Jurkat, Clone E6-1 (cell line): ENCODE measurements at places on chromosomes 12 and 14.
A peak's percentile ranks its signal among the peaks of the same experiment; 100 is the strongest.

GRCh38 chr12:95509300-95509699, 35.3 kb downstream of the METAP2 start:
- DNase-seq, result no peak

GRCh38 chr12:48123169-48123568, 4.0 kb downstream of the PFKM start:
- no peak for DNase-seq

DNA sequence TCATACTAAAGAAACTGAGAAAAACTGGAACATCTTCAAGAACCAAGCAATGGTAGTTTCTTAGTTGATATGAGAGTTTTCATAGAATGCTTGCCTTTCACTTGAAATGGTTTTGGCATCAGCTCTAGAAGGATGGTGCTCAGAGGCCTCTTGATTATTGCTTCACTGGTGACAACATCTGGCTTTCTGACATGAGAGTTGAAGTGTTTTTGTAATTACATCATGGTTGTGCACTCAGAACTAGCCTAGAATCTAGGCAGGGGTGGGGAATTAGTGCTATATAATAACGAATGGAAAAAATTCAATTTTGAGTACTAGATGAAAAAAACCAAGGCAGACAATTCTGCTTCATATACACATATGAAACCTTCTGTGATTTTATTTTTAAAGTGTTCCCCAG, 172.8 kb upstream of the LMNTD1 start:
- no peak for DNase-seq

GRCh38 chr14:46325777-46326176, 325.8 kb downstream of the RPL10L start:
- no peak for DNase-seq

DNA sequence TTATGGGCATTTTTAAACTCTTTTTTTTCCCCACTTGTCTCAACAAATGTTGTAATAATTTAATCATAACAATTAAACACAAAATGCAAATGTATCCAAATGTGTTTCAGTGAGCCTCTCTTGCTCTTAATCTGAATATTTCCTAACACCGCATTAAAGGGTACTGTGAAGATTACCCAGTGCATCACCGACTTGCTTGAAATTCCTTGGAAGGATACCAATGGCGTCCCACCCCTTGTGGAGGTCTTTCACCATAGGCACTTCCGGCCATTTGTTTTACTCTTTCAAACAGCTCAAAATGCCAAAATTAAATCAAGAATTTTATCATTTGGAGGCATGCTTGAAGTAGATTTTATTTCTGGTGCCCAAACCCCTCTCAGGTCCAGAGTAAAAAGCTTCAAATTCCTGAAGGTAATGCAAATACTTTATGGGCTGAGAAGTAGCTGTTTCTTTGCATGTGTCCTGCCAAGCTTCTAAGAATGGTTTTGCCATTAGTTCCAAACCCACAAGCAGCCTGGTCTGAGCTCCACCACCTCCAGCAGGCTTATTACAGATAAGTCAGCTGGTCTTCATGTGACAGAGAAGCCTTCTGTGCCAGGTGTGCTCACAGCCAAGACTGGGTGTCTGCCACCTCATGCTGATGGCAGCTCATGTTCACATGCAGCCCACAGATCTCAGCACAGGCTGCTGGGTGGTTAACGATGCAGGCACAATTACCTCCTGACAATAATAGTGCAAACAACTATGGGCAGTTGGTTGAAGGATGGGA, 16.4 kb upstream of the NUDT4 start:
- DNase-seq, result peak; percentile 24

DNA sequence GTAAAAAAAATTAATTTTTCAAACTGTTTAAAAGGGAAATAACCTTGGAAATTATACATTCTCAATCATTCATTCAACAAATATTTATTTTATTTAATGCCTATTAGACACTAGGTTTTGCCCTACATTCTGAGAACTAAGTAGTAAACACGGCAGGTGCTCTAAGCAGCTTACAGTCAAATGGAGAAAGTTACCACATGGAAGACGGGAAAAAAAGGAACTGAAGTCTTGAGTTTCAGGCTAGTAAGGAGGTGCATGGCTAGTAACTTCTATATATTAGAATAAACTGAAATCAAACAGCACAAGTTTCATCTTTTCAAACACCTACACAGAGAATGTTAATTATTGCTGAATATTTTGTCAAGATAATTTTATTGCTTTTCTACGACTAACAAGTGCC, 52.9 kb downstream of the C12orf42 start:
- DNase-seq, result no peak

- DNase-seq, result no peak
Measured at GRCh38 chr12:54033980-54034784, 1.3 kb downstream of the HOXC5 start.

DNA sequence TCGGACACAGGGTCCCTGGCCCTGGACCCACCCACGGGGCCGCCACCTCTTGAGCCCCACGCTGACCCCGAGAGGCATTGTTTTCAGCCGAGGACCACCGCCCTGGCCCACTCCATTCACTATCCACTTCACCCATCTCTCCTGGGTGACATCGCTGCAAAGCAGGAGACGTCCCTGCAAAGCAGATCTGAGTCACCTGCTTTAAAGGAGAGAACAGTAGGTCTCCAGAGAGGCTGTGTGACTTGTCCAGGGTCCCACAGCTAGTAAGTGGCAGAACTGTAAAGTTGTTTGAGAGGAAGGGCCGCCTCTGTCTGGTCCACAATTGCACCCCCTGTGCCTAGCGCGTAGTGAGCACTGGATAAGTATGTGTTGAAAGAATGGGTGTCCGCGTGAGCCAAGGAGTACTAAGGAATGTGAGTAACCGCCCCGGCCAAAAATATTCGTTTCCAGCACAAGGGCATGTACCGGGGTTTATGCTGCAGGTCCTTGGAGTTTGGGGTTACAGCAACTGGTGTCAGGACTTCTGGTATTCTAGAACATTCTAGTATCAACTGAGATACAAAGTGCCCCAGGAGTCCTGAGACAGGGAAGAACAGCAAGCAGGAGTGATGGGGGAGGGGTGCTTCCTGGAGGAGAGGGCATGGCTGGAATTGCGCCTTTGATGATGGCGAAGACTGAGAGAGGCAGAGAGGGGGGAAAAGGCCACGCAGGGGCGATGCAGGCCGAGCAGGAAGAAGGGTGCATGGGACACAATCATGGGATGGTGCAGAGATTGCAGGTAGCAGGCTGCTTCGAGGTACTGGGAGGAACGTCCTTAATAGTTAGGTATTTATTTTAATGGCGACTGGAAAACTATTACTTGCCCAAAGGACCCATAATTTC, 91.1 kb downstream of the SCARB1 start:
- no peak for DNase-seq

DNA sequence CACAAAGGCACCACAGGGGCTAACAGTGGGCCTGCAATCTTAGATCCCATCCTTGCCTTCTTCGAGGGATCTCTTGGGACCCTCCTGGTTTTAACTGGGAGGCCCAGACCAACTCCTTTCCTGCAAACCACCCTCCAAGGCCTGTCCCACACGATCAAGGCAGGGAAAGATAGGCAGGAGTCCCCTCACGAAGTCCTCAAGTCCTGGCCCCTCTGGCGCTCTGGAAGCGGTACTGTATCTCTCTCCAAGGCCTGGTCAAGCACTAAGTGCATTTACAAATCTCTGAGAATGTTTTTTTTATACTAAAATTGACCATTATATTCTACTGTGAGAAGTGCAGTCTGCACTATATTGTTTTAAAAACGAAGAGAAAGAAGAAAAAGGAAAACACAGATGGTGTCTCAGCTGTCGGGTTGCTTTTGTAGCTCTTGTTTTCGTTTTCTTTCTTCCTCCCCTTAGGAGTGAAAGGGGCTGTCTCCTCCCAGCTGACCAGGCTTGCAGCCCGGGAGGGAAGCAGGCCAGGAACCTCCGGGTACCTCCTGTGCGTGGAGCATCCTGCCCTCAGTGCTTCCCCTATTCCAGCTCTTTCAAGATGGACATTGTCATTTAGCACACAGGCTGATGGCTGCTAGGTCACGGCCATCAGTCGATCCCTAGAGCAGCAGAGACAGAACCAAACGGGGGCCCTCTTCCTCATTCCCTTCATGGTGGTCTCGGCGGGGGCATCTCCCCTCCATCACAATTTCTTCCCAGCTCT, 56.7 kb downstream of the FAM222A start:
- DNase-seq, result no peak

- DNase-seq, result no peak
Measured at GRCh38 chr12:97047361-97047760, 140.3 kb downstream of the NEDD1 start.

DNA sequence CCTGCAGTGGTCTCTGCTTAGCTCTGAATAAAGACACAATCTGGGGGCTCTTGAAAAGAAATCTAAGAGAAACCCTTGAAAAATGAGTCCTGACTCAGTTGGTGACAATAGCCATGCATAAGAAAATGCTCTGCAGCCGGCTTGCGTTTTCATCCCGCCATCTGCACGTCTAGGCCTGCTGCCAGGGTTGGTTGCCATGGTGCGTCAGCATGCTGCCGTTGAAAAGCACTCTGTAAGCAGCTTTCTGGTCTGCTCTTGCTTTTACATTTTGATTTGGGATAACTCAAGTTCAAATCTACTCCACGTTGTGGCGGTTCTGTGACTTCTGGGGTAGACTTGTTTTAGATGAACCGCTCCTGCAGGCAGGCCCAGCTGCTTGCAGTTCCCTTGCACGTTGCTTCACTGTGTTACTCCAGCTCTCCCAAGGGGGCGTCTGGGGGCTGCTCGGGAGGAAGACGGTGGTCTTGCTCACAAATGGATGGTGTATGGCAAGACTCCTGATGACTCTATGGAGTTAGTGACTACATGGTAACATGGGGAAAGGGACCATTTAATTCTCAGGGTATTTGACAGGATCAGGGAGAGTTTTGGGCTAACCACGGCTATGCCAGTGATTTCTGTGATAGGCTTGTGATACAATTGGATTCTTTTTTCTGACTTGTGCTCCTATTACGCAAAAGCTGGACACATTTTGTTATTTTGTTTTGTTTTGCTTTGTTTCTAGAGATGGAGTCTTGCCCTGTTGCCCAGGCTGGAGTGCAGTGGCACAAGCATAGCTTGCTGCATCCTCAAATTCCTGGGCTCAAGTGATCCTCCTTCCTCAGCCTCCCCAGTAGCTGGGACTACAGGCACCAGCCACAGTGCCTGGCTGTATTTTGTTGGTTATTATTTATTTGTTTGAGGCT, 15.8 kb downstream of the WNT5B start:
- peak; percentile 28 for DNase-seq

DNA sequence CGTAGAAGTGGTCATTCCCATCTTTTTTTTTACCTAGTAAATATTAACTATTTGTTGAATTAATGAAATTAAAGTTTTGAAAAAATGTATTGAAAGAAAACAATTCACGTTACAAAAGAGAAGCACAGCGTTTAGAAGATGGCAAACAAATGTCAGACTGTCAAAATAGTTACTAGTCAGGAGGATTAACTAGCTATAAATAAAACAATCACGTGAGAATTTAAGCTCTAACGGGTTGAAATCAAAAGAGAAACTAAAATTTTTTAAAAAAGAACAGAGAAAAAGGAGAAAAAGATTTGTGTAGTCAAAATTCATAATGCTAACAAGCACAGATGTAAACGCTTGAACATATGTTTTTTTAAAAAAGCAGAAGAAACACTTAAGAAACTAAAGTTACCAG, 26.4 kb downstream of the DDHD1 start:
- no peak for DNase-seq

DNA sequence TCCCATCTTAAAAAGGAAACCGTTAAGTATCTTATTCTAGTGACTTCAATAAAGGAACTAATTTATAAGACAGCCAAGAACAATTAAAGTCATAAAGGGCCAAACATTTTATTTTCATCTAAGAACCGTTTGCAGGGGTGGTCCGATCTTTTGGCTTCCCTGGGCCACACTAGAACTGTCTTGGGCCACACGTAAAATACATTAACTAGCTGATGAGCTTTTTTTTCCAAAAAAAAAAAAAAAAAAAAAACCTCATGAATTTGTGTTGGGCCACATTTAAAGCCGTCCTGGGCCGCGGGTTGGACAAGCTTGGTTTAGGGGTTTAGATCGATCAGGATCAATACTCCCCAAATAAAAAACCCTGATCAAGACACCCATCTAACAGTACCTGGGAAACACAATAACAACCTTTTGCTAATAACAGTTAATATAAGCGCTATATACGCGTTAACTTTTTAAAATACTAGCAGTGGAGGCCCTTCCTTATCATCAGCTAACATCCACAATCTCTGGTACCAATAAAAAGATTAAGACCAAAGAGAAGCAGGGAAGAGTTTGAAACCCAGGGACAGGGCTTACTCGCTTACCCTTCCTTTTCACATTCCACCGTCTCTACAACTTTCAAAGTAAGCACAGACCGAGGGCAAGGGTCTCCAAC, 1.1 kb downstream of the NAP1L1 start:
- no peak for DNase-seq

DNA sequence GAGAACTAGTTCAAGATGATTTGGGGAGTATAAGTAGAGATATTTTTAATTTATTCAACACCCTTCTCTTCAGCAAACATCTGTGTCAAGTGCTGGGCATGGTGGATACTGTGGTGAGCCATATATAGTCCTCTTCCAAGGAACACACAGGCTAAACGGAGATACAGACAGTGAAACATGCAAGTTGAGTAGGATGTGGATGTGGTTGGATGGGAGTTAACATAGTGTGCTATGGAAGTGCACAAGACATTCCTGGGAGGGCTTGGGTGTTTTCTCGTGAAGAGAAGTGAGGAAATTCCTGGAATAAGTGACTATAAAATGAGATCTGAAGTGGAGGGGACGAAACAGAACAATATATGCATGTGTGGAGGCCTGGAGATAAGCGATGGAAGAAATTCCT, 181.1 kb upstream of the NPAS3 start:
- DNase-seq, result no peak

- no peak for DNase-seq
Measured at GRCh38 chr12:53739214-53740129, 12.2 kb upstream of the CALCOCO1 start.

- DNase-seq, result no peak
Measured at GRCh38 chr12:95624589-95624988, 73.3 kb upstream of the USP44 start.

GRCh38 chr12:83156815-83157214, 470.1 kb downstream of the TMTC2 start:
- DNase-seq, result no peak

DNA sequence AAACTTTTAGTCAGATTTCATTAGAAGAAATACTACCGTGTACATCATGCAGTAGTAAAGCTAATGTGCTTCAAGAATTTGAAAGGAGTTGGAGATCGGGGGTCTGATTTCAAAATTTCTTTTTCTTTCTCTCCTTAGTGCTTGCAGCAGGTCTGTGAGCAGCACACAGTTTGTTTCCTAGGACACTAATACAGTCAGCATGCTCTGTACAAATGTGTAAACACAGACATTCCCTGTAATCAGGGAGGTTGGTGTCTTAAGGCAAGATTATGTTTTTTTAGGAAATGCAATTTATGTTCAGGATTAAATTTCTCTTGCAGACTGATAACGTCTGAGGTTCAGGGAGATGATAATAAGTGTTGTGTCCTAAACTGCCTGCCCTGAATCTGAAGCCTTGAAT, 142.7 kb downstream of the ALX1 start:
- no peak for DNase-seq

- peak; percentile 27 for DNase-seq
Measured at GRCh38 chr12:607541-608001, 55.7 kb downstream of the NINJ2 start.

- DNase-seq, result no peak
Measured at GRCh38 chr12:71303199-71303598, 136.4 kb upstream of the LGR5 start.

- DNase-seq, result peak; percentile 42
Measured at GRCh38 chr12:7113389-7113871, 4.4 kb upstream of the C1RL start.

GRCh38 chr12:125220404-125221273, 155.4 kb downstream of the AACS start:
- DNase-seq, result no peak

GRCh38 chr12:2226641-2227040, 173.9 kb downstream of the CACNA1C start:
- DNase-seq, result no peak
